ENCODE measurements at places on chromosomes 13 and 19.

GRCh38 chr19:38005224-38005614 is 98.2 kb downstream of the SIPA1L3 start:
- no peak for DNase-seq

DNA sequence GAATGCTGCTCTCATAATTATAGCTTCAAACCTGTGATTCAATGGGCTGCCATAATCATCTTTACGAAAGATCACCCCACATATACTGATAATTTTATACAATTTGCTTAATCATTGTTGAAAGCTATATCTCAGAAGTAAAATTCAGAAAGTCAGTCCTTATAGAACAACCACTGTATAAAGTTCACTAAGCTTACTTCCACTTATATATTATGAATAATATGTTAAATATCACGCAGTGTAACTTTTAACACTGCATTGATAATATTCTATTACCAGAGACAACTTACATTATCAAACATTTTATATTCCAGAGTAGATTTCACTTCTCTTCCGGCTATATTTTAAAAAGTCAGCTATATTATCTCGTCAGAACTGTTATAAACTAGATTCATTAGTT is 550.1 kb upstream of the PCDH20 start:
- DNase-seq = no peak

DNA sequence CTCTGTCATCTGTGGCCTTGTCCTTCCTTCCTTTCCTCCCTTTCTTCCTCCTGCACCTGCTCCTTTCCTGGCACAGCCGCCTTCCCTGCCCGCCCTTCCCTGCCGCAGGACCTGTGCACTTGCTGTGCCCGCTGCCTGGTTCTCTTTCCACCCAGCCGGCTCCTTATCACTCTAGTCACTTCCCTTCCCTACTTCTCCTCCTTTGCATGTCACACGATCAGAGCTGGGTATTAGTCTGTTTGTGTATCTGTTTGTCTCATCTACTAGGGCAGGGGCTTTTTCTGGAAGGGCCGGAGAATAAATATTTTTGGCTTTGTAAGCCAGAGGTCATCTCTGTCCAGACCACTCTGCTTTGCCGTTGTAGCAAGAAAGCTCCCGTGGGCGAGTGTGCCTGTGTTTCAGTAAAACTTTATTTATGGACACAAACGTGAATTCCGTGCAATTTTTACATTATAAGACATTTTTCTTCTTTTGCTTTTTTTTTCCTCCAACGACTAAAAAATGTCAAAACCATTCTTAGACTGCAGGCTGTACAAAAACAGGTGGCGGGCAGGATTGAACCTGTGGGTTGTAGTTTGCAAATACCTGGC is 6.1 kb downstream of the KDM4B start:
- DNase-seq = no peak

GRCh38 chr13:48578516-48579164 is 45.8 kb upstream of the RCBTB2 start:
- DNase-seq = no peak

DNA sequence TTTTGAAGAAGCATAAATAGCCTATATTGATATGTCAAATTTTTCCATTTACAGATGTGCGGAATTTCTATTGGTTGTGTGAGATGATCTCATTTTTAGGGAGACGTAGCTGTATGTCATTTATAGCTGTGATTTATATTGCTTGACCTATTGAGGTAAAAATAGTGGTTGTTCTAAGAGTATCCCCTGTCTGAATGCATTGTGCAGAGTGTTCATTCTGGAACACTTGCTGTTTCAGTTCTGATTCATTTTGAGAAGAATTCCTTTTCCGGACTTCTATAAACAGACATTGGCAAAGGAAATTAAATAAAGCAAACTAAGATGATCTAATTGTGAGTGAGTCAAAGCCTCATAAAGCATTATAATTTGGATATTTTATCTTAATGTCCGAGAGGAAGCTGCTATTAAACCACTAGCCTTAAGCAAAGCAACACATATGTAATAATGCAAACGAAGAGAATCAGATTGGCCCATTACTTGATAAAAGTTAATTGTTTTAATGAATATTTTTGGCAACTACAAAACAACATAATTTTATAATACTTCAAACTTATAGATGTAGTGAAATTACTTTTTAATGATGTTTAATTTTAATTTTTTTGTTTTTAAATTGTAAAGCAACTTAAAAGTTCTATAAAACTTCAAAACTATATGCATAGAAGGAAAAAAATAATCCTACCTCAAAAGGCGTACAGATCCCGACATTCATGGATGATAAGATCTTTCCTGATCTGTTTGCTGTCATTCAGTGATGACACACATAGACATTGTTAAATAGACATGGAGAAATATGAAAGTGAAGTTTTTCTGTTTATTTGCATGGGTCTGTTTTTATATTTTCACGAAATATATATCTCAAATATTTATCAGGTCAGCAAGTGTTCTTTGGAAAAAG is 942.6 kb upstream of the SLC10A2 start:
- no peak for DNase-seq

DNA sequence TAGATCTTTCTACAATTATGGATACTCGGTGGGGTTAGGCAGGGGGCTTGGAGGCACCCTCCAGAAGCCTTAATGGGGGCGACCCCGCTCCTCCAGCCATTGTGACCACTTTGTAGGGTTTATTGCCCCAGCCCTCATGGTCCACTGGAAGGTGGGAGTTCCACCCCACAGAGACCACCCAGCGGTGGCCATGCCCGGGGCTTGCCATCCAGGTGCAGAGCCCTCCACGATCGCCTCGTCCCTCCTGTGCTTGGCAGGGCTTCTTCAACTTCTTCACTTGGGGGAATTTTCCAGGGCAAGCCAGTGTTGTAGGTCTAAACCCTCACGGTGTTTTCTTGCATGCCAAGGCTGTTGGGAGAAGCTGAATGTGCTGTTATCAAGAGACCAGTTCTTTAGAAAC is 16.1 kb downstream of the ZNF536 start:
- no peak for DNase-seq

DNA sequence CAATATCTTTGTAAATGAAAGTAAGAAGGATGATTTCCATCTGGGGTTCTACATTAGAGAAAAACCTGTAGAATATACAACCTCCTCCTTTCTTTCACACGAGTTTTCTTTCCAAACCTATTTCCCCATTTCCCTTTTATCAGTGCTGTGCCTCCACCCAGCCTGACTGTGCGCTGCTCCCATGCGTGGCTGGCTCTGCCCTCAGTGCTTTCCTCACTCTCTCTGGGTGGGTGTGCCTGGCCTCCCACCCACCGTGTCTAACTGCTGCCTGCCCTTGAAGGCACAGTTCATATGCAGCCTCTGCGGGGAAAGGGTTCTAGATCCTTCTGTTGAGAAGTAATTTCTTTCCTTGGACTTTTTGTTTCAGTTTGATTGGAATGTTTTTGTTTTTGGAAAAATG is 70.7 kb downstream of the PCCA start:
- DNase-seq = no peak

DNA sequence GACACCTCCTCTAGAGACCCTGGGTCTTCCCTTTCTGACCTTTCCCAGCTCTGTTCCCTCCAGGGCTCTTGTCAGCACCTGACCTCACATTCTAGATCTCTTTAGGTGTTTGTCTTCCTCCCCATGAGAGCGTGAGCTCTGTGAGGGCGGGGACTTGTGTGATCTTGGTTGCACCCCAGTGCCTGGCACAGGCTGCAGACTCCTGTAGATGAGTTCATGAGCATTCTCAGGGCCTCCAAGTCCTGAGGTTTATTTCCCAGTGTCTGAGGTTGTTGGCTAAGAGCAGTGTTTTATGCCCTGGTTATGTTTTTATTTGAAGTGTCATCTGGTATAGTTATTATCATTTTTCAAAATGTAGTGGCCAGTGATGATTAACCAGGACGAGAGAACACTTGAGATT is 596 bp downstream of the CEACAM4 start:
- no peak for DNase-seq

DNA sequence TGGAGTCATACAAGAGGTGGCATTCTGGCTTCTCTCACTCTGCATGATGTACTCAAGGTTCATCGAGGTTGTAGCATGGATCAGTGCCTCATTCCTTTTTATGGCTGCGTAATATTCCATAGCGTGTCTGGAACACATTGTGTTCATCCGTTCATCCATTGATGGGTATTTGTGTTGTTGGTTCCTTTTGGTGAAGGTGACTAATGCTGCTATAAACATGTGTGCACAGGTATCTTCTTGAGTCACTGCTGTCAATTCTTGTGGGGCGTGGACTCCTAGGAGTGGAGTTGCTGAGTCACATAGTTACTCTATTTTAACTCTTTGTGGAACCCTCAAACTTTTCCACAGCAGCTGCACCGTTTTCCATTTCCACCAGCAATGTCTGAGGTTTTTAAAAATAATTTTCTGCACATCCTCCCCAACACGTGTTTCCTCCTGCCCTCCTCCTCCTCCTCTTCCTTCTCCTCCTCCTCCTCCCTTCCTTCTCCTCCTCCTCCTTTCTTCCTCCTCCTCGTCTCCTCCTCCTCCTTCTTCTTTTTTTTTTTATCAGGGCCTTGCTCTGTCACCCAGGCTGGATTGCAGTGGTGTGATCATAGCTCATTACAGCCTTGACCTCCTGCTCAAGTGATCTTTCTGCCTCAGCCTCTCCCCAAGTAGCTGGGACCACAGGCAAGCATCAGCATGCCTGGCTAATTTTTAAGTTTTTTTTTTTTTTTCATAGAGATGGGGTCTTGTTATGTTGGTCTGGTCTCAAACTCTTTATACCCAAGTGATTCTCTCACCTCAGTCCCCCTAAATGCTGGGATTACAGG is 2.0 kb upstream of the TMEM221 start:
- DNase-seq = no peak

- no peak for DNase-seq
Observed at GRCh38 chr19:41299755-41300089, 10.2 kb upstream of the CCDC97 start.

DNA sequence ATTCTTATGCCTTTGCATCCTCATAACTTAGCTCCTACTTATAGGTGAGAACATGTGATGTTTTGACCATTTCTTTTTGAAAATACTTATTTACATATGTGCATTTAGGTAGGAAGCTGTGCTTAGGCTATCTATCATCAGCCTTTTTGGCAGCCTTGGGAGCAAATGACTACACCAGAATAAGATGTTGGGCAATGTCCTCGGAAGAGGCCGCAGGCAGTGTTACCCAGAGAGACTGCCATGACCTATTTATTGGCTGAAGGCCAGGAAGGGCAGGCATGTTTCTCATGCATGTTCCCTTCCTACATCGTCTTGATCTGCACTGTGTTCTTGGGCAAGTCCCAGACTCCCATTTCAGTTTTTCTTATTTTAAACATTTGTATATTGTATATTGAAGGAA is 122.3 kb downstream of the B3GLCT start:
- DNase-seq = no peak

DNA sequence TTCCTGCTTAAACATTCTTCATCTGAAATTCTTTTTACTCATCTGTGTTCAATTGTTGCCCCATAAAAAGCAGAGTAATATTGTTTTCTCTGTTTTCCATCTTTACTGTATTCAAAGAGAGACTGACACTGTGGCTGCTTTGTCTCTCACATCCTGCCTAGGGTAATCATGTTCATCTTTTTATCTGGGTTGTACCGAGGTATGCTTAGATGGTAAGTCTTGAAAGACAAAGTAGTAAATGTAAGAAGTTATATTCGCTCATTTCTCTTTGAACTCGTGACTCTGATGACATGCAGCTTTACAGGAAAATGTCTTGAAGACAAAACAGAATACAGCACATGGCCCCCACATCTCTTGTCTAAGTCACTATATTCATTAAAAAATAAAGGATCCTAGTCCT is 20.0 kb upstream of the CYSLTR2 start:
- no peak for DNase-seq

All from GM18507 (cell line).